ENCODE measurements at places on chromosomes 5 and 9.

- DNase-seq, result no peak
Observed at GRCh38 chr5:123808461-123809380, 296.7 kb downstream of the CSNK1G3 start.

GRCh38 chr5:40928886-40929448 is 19.7 kb downstream of the C7 start:
- DNase-seq, result no peak

GRCh38 chr5:157888814-157889532 is 30.0 kb upstream of the CLINT1 start:
- DNase-seq, result no peak

DNA sequence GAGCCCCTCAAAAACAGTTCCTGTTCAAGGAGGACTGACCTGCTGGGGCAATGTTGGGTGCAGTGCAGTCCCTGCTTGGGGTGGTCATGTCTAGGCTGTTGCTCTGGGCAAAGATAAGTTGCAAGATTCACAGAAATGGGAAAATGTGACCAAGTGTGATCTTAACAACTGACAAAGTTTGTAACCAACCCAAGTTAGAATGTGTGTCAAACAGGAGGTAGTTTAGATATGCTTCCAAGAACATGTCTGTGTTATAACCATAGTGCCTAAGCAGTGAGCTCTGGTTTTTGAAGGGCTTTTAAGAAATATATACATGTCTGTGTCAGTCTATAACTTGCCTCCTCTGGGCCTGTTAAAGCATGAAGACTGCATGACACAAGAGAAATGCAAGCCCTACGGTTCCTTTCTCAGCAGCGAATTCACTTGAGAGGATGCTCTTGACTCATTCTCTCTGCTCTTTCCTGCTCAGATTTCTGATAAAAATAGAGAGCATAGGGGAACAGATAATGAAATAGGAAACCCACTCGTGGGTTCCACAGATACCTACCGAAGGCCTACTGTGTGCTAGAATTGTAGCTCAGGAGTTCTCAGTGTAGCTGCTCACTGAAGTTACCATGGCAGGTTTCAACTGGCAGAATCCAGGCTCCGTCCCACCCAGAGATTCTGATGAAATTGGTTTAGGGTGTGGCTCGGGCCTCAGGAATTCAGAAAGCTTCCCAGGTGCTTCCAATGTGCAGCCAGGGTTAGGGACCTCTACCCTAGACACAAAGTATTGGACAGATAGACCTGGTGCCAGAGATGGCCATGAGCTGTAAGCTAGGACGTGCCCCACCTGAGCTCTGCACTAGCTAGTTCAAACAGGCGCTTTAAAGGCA is 52.4 kb downstream of the ARHGEF37 start:
- DNase-seq, result peak; percentile 35

- no peak for DNase-seq
Observed at GRCh38 chr5:122095158-122095557, 17.1 kb upstream of the LOX start.

- DNase-seq, result peak; percentile 63
Observed at GRCh38 chr5:5135957-5136676, 4.0 kb upstream of the ADAMTS16 start.

DNA sequence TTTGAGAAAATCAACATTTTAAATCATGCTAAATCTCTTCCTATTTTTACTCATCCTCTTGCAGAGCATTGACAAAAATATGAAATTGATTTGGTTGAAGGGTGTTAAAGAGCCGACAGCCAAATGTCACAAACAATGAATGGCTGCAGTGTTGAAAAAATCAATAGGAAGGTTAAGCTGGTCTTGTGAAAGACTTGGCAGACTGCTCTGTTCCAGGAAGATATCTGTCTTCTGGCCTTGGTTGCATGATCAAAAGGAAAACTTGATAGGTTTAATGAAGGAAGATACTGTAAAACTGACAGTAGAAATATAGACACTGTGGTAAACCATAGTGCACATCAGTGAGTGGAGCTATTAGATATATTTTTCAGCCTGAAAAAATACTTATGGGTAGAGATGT is 103.6 kb downstream of the PBX3 start:
- DNase-seq, result no peak

GRCh38 chr5:61953913-61954312 is 352.1 kb upstream of the KIF2A start:
- no peak for DNase-seq

DNA sequence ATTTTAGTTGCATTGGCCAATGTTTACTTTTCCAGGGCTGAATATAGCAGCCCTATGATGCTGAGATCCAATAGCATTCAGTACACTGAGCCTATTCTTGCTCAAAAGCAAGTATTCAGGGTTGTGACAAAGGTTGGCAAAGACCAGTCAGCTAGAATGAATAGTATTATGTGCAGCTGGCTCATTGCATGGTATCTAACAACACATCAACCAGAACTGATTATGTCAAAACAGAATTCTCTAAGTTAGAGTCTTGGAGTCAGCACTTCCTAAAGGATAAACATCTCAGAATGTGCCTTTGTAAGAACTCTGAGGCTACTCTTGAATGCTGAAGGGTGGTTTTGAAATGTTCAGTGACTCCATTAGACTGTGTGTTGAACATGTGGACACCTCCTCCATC is 774.5 kb upstream of the RGMB start:
- DNase-seq, result no peak

- no peak for DNase-seq
Observed at GRCh38 chr5:32264957-32265572, 47.7 kb downstream of the MTMR12 start.

GRCh38 chr5:2383698-2384065 is 367.8 kb downstream of the IRX2 start:
- DNase-seq, result no peak

DNA sequence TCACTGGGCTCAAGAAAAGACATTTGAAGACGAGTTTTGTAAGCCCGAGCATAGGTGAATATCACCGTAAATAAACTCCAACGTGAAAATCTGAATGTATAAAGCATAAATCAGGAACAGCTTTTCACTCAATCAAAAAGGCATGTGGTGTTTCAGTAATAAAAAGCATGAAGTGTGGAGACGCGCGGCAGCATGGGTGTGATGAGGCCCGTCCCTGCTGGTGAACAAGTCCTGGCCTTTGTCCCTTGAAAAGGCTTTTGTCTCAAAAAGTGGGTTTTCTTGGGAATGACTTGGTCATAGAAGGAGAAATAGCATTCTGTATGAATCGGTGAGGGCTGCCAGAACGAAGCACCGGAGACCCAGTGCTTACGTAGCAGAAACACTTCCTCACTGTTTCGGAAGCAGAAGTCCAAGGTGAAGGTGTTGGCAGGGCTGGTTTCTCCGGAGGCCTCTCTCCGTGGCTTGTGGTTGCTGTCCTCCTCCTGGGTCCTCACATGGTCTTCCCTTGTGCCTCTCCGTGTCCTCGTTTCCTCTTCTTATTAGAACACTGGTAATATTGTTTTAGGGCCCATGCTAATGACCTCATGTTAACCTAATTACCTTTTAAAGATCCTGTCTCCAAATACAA is 24.9 kb downstream of the ROPN1L start:
- DNase-seq, result no peak

DNA sequence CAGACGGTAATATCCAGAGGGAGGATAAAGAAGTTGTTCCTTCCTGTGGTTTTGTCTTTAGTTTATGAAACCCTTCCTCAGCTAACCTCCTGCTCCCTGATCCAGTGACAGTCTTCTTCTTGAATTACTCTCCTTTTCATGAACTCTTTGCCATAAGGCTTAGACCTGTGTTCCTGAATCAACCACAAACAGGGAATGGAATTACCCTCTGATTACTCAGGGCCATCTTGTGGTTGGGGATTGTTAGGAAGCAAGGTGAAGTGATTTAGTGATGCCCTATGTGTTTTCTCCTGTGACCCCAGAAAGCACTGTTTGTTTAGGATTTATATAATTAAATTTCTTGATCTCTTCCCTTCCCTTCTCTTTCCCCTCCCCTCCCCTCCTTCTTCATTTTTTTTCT is 409.1 kb downstream of the TAF11L14 start:
- no peak for DNase-seq

- DNase-seq, result peak; percentile 79
Observed at GRCh38 chr9:18359335-18359734, 114.6 kb upstream of the ADAMTSL1 start.

DNA sequence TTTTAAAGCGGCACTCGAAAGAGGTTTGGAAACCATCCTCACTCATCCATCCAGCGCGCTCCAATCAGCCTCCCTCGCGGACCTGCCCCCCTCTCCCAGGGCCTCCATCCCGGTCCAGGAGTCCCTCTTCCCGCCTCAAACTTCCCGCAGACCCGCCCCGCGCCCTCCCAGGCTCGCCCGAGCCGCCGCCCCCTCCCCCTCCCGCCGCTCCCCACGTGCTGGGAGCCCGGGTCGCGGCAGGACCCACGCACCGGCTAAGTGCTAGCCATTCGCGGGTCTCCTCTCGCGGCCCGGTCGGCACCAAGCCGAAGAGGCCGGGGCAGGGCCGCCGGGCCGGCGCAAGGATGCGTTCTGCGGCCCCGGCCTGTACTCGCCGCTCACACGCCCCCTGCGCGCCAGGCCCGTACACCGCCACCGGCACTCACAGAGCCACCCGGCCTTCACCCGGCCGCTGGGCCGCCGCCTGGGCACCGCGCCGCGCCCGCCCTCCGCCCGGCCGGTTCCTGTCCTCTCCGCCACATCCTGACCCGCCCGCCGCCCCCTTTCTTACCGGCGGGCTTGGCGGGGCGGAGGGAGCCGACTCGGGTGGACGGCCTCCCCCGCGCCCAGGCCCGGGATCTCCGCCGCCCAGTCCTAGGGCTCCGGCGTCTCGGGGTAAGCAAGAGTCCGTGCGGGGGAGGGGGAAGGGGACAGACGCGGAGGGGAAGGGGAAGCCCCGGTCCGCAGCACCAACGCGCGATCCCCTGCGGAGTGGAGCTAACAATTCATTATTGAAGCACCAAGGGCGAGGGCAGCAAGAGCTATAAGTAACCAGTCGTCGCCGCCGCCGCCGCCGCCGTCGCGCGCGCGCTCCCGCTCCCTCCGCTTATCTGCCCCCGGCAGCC is 576 bp downstream of the CHD1 start:
- DNase-seq, result peak; percentile 79

DNA sequence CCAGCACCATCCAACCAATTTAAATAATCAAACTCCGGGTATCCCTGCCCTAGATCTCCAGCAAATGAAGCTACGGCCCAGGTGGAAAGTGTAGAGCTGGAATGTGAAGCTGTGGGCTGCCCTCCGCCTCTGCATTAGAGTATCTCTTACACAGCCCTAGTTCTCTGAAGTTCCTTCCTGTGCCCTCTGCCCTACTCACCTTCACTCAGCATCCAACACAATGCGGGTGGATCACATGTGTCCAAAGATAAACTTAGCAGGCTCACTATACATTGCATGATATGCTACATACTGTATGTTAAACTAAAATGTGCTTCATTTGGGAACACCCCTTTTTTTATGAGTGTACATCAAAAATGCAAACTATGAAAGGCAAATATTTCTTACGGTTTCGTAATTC is 70.0 kb upstream of the RAD23B start:
- DNase-seq, result no peak

GRCh38 chr5:78922879-78923621 is 62.1 kb downstream of the ARSB start:
- DNase-seq, result no peak

DNA sequence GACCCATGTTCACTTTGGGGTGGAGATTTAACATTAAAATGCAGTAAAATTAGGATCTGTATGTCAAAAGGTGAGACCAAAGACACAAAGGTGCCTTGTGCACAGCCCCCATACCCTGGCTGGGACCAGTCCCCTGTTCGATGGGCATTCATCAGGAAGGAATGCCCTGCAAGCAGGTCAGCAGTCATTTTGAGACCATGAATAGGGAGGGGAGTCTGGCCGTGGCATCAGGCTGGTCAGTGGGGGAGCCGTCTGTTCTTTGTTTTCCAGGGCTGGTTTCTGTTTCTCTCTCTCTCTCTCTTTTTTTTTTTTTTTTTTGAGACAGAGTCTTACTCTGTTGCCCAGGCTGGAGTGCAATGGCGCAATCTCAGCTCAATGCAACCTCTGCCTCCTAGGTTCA is 68.9 kb upstream of the GOLM1 start:
- no peak for DNase-seq

GRCh38 chr5:127801751-127802476 is 98.7 kb downstream of the CCDC192 start:
- peak; percentile 65 for DNase-seq

- peak; percentile 75 for DNase-seq
Observed at GRCh38 chr9:22165144-22165543, 156.0 kb upstream of the CDKN2B start.

- DNase-seq, result no peak
Observed at GRCh38 chr5:638501-639252, 26.5 kb downstream of the CEP72 start.

- DNase-seq, result peak; percentile 64
Observed at GRCh38 chr9:15606643-15607472, 54.0 kb downstream of the CCDC171 start.

DNA sequence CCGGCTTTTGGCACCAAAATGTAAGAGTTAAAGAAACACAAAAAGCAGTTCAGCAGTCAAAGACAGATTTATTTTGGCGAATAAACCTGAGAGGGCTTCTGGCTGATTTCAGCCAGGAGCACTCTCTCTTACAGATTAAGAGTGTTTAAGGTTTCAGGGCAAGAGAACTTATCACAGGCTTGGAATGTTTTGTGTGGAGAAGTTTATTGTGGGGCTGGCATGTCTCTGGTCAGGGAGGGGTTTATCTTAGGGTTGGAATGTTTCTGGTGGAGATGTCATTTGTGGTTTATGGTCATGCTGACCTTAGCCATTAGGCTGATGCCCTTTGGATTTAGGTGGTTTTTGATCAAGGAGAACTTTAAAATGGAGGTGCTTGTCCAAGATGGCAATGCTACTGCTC is 622.3 kb upstream of the PTPRD start:
- no peak for DNase-seq

DNA sequence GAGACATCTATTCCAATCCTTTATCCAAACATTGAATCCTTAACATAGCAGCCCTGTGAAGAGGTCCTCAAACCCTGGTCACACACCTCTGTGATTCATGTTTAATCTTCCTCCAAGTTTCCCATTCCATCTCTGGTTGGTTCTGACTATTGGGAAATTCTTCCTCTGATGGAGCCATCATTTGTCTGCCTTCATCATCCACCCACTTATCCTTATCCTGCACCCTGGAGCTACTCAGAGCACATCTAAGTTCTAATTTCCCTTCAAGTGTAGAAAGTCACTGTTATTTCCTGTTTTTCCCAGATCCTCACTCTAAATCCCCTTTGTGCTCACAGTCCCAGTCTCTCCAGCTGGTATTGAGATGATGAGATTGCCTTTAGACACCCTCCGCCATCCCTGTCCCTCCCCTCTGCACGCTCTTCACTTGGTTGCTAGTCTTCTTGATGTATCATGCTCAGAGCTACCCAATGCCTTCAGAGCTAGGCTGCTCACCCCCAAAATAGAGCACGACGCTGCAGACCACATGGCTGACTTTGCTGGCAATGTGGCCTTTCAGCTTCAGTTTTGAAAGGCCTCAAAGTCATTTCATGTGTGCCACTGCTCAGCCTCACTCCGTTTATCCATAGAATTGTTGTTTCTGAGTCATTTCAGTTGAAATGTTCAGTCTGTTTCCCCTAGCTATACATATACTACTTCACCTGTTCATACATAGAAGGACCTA is 154.3 kb downstream of the PALM2AKAP2 start:
- no peak for DNase-seq

DNA sequence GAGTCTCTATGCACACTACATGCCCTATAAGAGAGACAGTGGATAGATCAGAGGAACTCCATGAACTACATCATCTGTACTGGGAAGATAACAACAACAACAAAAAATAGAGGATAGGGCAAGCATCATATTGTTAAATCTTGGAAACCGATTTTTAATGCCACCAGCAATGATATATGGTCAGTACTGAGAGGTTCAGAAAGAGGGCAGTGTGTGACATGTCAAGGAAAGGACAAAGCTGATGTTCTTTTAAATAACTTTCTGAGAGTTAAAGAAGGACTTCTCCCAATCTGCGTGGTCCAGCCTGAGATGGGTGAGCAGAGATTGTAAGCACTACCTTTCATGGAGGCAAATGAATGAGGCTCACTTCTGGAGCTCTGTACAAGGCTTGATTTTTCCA is 62.0 kb upstream of the PHF24 start:
- DNase-seq, result peak; percentile 20
